ENCODE measurements at places on chromosomes 1 and 21. TPM values are rescaled to one million over a fixed set of nuclear protein-coding genes. Genes with fewer than 3 reads are reported as not detected.

PLA2G2D gene
- not detected for total RNA-seq

LAMC2 gene
- 8.3 TPM for total RNA-seq

OR2M2 gene
- not detected for total RNA-seq

GRCh38 chr1:16938351-16939321 lies 16.9 kb downstream of the CROCC start:
- no peak overlapping the region for H3K4me3 ChIP-seq
- H3K4me1 ChIP-seq = no peaks in the 10 kb centered on the region
- H3K27ac ChIP-seq = no peak overlapping the region
- no peak for DNase-seq

OR14K1 gene
- not detected for total RNA-seq

GRCh38 chr1:44590475-44590874 lies 83.8 kb downstream of the TMEM53 start:
- no peaks in the 10 kb centered on the region for H3K36me3 ChIP-seq
- no peak for DNase-seq

DNA sequence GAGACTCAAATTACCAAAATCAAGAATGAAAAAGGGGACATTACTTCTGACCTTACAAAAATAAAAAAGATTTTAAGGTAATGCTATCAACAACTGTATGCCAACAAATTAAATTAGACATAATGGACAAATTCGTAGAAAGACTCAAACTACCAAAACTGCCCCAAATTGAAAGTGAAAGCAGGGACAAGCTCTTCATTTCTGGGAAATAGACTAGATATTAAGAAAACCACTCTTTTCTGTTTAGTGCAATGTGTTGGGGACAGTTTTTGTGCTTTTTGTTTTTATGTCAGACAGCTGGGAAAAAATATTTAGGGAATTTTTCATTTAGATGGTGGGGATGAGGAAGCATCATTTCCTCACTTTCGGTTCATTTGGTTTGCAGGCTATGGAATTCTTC lies 4.9 kb upstream of the GBP1 start:
- no peaks in the 10 kb centered on the region for H3K4me1 ChIP-seq
- H3K36me3 ChIP-seq = no peaks in the 10 kb centered on the region
- no peak overlapping the region for H3K27ac ChIP-seq
- no peak overlapping the region for H3K4me3 ChIP-seq

PRAMEF1 gene
- total RNA-seq = not detected

GRCh38 chr1:229454056-229454455 lies 20.2 kb upstream of the ACTA1 start:
- no peak overlapping the region for H3K4me3 ChIP-seq
- no peaks in the 10 kb centered on the region for H3K4me1 ChIP-seq
- H3K27me3 ChIP-seq = no peaks in the 10 kb centered on the region

VWA5B1 gene
- not detected for total RNA-seq

PPFIA4 gene
- 1.9 TPM for total RNA-seq

DNA sequence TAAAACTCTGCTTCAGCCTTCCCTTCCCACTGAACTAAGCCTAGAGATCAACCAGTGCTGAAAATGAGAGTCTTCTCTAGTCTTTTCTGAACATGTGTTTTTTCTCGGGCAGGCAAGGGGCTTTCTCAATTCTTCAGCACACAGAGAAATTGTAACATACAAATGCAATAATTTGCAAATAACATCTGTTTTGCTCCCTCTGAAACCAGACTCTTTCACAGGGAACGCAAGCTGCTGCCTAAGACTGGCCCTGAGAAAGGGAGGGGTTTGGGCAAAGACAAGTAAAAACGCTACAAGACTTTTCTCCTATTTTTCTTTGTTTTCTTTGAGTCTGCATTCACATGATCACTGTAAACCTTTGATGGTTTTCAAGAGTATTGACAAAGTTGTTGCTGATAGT lies 39.6 kb upstream of the VN1R5 start:
- DNase-seq = no peak
- peaks cover 5% of the 10 kb centered on the region for H3K4me1 ChIP-seq
- no peak overlapping the region for H3K27ac ChIP-seq
- no peak overlapping the region for H3K4me3 ChIP-seq
- H3K36me3 ChIP-seq = no peaks in the 10 kb centered on the region
- peaks cover 6% of the 10 kb centered on the region for H3K27me3 ChIP-seq

- H3K27ac ChIP-seq = no peak overlapping the region
- no peak overlapping the region for H3K4me3 ChIP-seq
- no peaks in the 10 kb centered on the region for H3K27me3 ChIP-seq
- H3K36me3 ChIP-seq = no peaks in the 10 kb centered on the region
These were observed 18.6 kb downstream of the MKNK1 start for GRCh38 chr1:46585312-46585938.

DNA sequence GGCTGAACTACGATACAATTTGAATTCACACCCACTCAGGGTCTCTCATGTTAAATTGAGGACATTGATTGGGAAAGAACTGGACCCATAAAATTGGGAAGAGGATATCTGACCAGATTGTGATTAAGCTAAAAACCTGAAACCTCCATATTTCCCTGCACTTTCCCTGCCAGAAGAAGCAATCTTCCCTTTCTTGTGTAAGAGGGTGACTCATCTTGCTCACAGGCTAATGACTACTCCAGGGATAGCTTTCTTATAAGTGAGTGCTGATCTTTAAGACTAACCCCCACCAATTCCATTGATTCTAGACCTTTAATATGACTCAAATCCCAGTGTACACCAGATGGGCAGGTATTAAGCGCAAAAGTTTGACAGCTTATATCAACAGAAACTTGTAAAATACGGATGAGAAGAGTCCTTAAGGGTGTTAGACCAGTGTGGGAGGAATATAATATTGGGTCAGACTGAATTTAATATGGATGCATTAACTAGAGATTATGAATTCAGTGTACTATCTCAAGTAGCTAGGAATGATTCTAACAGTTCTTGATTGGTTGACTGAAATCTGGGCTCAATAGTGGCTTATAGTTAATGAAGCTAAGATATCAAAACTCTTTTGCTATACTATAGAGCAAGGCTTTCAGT lies 12.1 kb upstream of the SGIP1 start:
- no peaks in the 10 kb centered on the region for H3K36me3 ChIP-seq
- no peaks in the 10 kb centered on the region for H3K4me1 ChIP-seq
- H3K27me3 ChIP-seq = no peaks in the 10 kb centered on the region
- H3K4me3 ChIP-seq = no peak overlapping the region
- no peak overlapping the region for H3K27ac ChIP-seq

- H3K4me1 ChIP-seq = no peaks in the 10 kb centered on the region
- no peak overlapping the region for H3K27ac ChIP-seq
- H3K27me3 ChIP-seq = no peaks in the 10 kb centered on the region
- no peak for DNase-seq
- no peak overlapping the region for H3K4me3 ChIP-seq
- H3K36me3 ChIP-seq = no peaks in the 10 kb centered on the region
These were observed 81.9 kb downstream of the FGGY start for GRCh38 chr1:59378621-59379370.

DNA sequence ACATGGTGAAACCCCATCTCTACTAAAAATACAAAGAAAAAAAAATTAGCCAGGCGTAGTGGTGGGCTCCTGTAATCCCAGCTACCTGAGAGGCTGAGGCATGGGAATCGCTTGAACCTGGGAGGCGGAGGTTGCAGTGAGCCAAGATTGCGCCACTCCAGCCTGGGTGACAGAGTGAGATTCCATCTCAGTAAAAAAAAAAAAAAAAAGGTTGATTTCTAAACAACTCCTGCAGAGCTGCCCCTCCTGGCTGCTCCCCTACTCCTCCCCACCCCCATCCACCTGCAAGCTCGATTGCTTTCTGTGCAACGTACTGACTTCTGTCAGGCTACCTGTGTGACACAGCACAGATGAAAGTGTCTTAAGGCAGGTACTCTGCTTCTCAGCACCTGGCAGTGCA lies 13.3 kb downstream of the ETV3L start:
- H3K27me3 ChIP-seq = no peaks in the 10 kb centered on the region
- H3K4me3 ChIP-seq = no peak overlapping the region
- no peaks in the 10 kb centered on the region for H3K4me1 ChIP-seq
- no peak for DNase-seq
- no peak overlapping the region for H3K27ac ChIP-seq
- no peaks in the 10 kb centered on the region for H3K36me3 ChIP-seq

LRRC40 gene
- 15.9 TPM for total RNA-seq

DNA sequence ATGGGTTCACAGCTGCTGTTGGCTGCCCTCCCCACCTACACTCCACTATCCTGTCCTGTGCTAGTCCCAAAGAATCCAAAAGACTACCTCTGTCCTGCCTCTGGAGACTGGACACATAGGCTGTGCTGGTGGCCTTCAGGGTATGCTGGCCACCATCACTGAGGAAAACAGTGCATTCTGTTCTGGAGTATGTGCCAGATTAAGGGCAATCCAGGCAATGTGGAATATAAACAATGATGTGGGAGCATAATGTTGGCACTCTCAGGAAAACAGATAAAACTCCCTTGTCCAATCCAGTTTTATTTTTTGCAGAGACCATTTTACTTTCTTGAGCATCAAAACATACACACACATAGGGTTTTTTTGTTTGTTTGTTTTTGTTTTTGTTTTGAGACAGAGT lies 94.3 kb downstream of the GLUL start:
- DNase-seq = no peak
- no peaks in the 10 kb centered on the region for H3K4me1 ChIP-seq
- H3K27ac ChIP-seq = no peak overlapping the region
- H3K4me3 ChIP-seq = no peak overlapping the region
- no peaks in the 10 kb centered on the region for H3K27me3 ChIP-seq

GRCh38 chr1:48430832-48431231 lies 41.2 kb downstream of the SPATA6 start:
- H3K27ac ChIP-seq = no peak overlapping the region
- no peaks in the 10 kb centered on the region for H3K27me3 ChIP-seq
- no peak for DNase-seq
- H3K36me3 ChIP-seq = no peaks in the 10 kb centered on the region
- no peak overlapping the region for H3K4me3 ChIP-seq
- no peaks in the 10 kb centered on the region for H3K4me1 ChIP-seq

DNA sequence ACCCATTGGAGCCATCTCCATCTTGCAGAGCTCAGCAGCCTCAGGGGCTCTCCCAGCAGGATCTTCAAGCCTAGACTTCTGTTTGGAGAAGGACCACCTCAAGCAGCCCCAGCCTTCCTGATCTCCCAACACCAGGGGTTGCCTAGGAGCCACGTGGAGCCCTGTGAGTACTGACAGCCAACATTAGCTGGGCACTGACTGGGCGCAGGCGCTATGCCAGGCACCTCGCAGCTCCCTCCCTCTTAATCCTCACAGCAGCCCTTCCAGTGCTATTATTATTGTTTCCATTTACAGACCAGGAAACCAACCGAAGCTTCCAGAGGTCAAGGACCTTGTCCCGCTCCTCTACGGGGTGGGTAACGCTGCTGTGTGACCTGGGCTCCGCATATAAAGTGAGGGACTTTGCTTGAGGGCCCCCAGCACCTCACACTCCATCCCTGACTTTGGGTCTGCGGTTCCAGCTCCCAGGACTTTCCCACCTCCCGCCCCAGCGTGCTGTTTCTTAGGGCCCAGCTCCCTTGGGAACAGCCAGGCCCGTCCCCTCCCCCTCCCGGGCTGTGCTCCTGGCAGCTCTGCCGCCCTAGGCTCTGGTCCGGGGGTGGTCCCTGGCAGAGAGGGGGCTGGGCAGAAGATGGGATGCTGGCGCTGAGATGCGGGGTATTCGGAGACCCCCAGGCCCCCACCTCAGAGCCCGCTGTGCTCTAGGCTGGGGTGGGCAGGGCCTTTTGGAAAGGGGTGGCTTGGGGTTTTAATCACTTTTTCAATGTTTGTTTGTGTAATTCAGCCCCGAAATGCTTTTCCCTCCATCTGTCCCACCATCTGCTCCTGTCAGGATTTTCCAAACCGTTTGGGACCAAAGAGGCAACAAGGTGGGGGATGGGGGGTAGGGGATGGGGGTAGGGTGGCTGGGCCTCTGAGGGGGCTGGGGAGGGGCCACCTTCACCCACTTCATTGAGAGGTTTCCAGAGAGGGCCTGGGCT lies 4.1 kb upstream of the HPCA start:
- H3K27me3 ChIP-seq = no peaks in the 10 kb centered on the region
- no peak overlapping the region for H3K4me3 ChIP-seq
- peaks cover 11% of the 10 kb centered on the region for H3K4me1 ChIP-seq

All from Panc1 (cell line).